ENCODE measurements at places on chromosomes 5 and 9. TPM values are rescaled to one million over a fixed set of nuclear protein-coding genes. Genes with fewer than 3 reads are reported as not detected.

RNF180 gene
- not detected for total RNA-seq

AUH gene
- 13.2 TPM for total RNA-seq

TMEM167A gene
- 92.3 TPM for total RNA-seq

DNA sequence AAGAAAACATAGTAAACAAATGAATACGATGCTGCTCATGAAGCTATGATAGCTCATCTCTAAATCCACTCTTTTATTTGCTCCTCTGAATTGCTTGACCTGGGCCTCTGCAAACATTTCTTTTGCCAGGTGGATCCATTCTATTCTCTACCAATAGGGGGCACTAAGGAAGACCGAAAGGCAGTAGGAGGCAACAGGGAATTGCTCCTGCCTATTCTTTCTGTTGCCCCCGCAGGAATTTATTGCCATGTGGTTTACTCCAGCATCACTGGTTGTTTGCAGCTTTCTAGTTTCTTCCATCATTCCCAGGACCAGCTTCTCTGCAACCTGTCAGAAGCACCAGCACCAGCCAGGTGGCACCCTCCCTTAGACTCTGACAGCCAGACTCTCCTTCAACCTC is 5.3 kb downstream of the GAPT start:
- no peak for DNase-seq

DNA sequence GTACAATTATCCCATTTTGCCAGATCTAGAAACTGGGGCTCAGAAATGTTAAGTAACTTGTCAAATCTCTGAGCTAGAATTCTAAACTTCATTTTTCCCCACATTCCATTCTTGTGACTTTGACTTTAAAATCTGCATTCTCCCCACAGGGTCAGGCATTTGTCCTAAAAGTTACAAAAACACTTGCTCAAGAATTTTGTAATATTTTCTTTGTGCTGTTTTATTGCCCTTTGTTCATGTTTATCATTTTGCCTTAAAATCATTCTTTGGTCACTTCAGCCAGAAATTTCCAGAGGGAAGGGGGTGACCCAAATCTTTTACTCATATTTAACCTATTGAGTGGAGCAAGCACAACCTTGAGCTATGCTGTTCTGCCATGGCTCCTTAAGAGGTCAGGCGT is 120.1 kb upstream of the CCL21 start:
- DNase-seq: no peak

- peak; percentile 93 for DNase-seq
Measured at GRCh38 chr9:93134015-93134739, at the start of gene NINJ1. Gene NINJ1, minus strand, starts transcription at chr9:93134251. Its CDS starts 34 bp downstream, at chr9:93134217.

- DNase-seq: no peak
Measured at GRCh38 chr9:114784721-114785279, 21.0 kb downstream of the TNFSF15 start.

- DNase-seq: no peak
Measured at GRCh38 chr9:123617286-123617685, 261.3 kb downstream of the CRB2 start.

- no peak for DNase-seq
Measured at GRCh38 chr5:161271816-161272215, 274.7 kb downstream of the GABRB2 start.

DNA sequence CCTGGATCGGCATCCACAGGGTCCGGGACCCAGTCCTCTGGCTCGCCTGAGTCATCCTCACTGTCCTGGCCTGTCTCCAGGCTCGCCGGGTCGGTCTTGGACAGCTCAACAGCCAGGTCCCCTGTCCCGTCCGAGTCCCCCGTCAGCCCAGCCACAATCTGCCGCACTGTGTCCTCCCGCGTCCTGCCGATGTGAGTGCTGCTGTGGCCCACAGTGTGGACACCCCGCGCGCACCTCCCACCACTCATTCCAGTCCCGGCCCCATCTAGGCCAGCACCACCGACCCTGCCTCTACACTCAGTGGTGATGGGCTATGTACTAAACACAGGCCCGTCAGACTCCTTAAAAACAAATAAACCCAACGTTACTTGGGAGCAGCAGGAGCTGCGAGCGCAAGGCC is 6.7 kb downstream of the ANAPC2 start:
- DNase-seq: no peak

Measured in activated naive CD8-positive, alpha-beta T cell treated with anti-CD3 and anti-CD28 coated beads for 36 hours (primary cell).